ENCODE measurements at places on chromosomes 3 and 15.

- no peak for DNase-seq
Observed at GRCh38 chr3:54347060-54347459, 224.7 kb downstream of the CACNA2D3 start.

GRCh38 chr3:153944084-153944483 is 177.1 kb upstream of the ARHGEF26 start:
- DNase-seq: no peak

GRCh38 chr15:65389226-65389625 is 11.4 kb upstream of the IGDCC3 start:
- DNase-seq: no peak

DNA sequence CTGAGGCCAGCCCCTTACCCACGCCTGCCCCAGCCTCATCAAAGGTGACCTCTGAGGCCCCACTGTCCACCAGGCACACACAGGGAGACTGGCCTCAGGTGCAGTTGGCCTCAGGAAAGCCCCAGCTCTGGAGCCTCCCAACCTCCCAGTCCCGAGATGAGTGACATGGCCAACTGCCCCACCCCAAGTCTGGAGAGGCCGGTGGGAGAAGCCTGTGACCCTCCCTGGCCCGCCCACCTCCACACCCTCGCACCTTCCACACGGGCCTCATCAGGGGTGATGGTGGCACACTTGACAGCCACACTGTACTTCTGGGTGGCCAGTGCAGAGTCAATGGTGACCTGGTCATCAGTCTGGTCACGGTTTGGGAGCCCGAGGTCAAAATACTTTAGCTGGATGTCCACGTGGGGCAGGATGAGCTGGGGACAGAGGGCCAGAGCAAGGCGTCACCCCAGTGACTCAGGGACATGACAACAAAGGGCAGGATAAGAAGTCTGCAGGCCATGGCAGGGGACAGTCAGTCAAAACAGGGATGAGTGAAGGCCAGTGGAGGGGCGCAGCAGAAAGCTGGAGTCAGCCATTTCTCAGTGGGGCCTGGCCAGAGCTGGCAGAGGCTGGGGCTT is 11.9 kb downstream of the IDH2 start:
- DNase-seq: no peak

- no peak for DNase-seq
Observed at GRCh38 chr3:119099785-119100184, 46.2 kb upstream of the TEX55 start.

DNA sequence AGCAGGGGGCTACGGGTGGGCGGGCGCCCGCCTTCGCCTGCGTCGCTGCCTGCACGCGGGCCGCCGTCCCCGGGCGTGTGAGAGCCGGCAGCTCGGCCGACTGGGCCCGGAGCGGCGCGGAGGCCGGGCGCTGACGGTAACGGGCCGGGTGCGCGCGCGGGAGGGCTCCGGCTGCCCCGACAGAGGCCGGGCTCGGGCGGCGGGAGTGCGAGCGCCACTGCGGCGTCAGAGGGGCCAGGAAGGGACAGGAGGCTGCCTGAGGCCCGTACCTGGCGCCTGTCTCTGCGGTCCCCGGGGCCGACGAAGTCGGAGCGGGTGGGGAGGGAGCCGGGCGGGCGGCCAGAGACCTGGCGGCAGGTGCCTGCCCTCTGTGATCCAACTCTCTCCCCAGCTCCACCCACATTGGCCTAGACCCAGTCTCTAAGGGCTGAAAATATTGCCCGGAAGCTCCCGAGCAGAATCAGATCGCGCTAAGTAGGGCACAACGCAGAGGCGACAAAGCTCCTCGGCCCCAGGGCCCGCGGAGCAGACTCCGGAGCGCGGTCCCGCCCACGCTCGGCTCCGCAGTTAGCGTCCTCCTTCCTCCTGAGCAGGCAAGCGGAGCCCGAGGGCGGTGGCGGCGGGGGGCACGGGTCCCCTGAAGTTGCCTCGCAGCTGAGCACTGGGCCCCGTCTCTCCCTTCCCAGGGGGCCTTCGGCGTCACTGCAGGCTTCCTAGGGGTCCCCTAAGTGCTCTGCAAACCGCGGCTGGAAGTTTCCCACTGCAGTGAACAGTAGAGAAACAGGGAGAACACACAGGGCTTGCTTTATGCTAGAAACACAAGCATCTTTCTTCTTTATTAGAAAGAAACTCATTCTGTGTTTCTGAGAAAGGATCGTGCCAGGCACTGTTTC is at the start of gene MAN2A2:
MAN2A2 (plus strand) TSS at position 463 of the 893 bp plus-strand sequence. CDS start 906 bp downstream, outside the sequence.
- DNase-seq: peak; percentile 73

- DNase-seq: no peak
Observed at GRCh38 chr3:50248387-50248786, 12.4 kb downstream of the GNAI2 start.

- DNase-seq: no peak
Observed at GRCh38 chr15:73391128-73391872, 22.5 kb upstream of the HCN4 start.

All from activated T-cell treated with anti-CD3 and anti-CD28 coated beads for 4 hours (primary cell).